K562 (cell line): ENCODE measurements at places on chromosomes 1 and 21. TPM values are rescaled to one million over a fixed set of nuclear protein-coding genes. Genes with fewer than 3 reads are reported as not detected.

GRCh38 chr1:9615316-9616063 is 26.8 kb downstream of the TMEM201 start:
- no peak overlapping the region for H3K27ac ChIP-seq
- H3K36me3 ChIP-seq, result peaks cover 34% of the 10 kb centered on the region; the same call in 2 of the 3 replicates
- H3K4me3 ChIP-seq, result no peak overlapping the region
- H3K27me3 ChIP-seq, result peaks cover 8% of the 10 kb centered on the region

DNA sequence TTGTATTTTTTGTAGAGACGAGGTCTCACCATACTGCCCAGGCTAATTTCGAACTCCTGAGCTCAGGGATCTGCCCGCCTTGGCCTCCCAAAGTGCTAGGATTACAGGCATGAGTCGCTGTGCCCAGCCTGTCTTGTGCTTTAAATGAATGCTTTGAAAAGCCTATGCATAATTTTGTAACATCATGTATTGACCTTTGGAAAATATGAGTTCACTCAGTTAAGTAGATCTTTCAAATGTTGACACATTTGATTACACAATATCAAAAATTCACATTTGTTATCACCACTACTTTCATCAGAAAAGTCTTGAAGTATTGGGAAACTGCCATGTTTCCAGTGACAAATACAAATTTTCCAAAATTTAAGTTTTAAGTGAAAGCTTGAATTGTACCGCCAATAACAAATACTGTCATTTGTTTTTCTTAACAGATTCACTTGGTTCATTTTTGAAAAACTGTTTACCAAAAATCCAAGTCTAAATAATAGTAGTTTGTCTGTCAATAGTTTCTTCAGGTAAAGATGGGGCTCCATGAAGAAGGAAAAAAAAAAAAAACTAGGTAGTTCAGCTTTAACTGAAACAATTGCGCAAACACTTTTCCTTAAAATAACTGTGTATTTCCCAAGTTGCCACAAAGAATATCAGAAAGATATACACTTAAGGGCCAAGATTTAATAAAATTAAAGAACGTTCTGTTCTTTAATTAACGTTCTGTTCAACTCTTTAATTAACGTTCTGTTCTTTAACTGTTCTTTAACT is 233.2 kb upstream of the NR5A2 start:
- no peak overlapping the region for H3K4me3 ChIP-seq
- H3K27me3 ChIP-seq, result no peaks in the 10 kb centered on the region
- H3K36me3 ChIP-seq, result no peaks in the 10 kb centered on the region
- H3K27ac ChIP-seq, result no peak overlapping the region

The KCND3 gene
- polyA plus RNA-seq, result not detected in 2 replicates

DNA sequence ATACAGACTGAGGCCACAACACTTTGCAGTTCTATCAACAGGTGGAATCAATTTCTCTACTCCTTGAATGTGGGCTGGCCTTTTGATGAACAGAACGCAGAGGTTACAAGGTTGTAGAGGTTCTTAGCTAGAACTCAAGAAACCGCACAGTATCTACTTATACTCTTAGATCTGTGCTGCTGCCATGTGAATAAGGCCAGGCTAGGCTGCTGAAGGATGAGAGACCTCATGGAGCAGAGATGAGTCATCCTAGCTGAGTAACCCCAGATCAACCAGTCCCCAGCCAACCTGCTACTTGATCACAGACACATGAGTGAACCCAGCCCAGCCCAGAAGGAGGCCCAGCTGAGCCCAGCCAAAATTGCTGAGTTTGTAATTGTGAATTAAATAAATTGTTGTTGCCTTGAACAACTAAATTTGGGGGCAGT is 35.3 kb upstream of the BCAR3 start:
- no peaks in the 10 kb centered on the region for H3K27me3 ChIP-seq
- H3K36me3 ChIP-seq, result no peaks in the 10 kb centered on the region
- peaks cover 10% of the 10 kb centered on the region for H3K4me1 ChIP-seq
- DNase-seq, result no peak

GRCh38 chr21:45410865-45411809 is 6.2 kb downstream of the COL18A1 start:
- H3K27me3 ChIP-seq, result no peaks in the 10 kb centered on the region
- H3K4me3 ChIP-seq, result no peak overlapping the region
- peak overlapping the region; percentile 83 for H3K27ac ChIP-seq
- DNase-seq, result peak; percentile 98
- H3K36me3 ChIP-seq, result no peaks in the 10 kb centered on the region

The CYYR1 gene
- polyA plus RNA-seq, result not detected in 2 replicates

DNA sequence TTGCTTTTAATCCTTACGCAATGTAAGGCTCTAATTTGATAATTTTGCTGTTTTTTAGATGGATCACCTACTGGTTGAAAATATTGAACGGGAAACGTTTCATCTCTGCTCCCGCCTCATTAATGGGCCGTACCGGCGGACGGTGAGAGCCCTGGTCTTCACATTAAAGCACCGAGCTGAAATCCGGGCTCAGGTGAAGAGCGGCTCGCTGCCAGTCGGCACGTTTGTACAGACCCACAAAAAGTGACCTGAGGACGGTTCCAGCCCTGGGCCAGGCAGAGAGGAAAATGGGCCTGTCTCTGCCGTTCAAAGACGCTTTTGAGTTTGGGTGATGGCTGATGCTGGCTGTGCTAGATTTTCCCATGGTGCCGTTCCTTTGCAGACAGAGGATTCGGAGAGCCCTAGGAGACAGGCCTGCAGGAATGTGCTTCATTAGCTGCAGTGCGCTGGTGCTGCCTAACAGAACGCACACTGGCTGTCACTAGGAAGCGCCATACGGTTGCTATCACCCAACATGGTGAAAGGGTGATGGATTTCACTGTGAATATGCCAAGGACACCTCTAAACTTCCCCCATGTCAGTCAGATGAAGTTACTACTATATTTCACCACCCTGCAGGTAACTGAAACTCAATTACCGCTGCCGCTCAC is 42.9 kb downstream of the TCEANC2 start:
- no peaks in the 10 kb centered on the region for H3K27me3 ChIP-seq
- no peak for DNase-seq
- H3K4me1 ChIP-seq, result no peaks in the 10 kb centered on the region
- H3K27ac ChIP-seq, result no peak overlapping the region
- H3K4me3 ChIP-seq, result no peak overlapping the region

DNA sequence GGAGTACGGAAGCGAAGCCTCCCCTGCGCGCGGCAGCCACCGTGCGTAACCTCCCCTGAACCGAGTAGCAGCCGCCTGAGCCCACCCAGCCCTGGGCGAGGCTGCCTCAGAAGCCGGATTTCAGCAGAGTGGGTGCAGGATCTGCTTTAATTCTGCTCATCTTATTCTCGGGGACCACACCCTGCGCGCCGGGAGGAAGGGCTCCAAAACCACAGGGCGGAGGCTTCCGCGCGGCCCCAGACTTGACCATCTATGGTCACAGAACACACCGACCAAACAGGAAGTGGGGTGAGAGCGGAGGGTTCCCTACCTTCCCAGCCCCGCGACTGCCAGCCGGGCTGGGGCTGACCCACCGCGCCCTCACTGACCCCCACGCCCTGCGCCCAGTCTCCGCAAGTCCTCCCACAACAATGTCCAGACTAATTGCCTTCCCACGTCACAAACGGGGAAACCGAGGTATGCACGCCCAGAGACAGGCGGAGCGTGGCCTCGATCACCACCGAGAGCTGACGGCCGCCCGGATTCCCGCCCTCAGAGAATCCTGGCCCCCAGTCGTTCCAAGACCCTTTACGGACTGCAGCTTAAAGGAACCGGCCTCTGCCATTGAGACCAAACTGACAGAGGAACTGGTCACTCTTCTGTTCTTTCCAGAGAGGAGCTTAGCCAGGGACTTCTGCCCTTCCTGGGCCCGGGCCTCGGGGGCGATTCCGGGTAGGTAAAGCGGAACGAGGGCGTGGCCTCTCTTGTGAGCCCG is 595 bp upstream of the CAP1 start:
- H3K4me1 ChIP-seq, result peaks cover 38% of the 10 kb centered on the region
- no peaks in the 10 kb centered on the region for H3K27me3 ChIP-seq
- peak overlapping the region; percentile 99 for H3K27ac ChIP-seq
- peak; percentile 89 for DNase-seq
- H3K4me3 ChIP-seq, result peak overlapping the region; percentile 91

DNA sequence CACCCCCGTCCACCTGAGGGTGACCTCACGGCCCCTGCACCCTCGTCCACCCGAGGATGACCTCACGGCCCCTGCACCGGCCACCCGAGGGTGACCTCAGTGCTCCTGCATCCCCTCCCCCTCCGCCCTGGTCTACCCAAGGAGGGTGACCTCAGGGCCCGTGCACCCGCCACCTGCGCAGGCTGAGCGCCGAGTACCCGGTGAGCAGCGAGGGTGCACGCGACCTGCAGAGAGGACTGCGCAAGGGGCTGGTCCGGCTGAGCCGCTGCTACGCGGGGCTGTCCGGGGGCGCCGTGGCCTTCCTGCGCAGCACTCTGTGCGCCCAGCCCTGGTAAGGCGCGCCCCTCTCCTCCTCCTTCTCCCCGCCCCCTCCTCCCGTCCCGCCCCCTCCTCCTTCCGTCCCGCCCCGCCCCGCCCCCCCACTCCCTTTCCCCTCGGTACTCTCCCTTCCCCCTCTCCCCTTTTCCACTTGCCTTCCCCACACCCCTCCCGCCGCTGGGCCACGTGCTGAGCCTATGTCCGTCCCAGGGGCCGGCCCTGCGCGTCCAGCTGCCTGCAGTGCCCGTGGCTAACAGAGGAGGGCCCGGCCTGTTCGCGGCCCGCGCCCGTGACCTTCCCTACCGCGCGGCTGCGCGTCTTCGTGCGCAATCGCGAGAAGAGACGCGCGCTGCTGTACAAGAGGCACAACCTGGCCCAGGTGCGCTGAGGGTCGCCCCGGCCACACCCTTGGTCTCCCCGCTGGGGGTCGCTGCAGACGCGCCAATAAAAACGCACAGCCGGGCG is 28.4 kb downstream of the TRIM11 start:
- H3K4me3 ChIP-seq, result peak overlapping the region; percentile 31
- H3K36me3 ChIP-seq, result peaks cover 10% of the 10 kb centered on the region; the same call in 1 of the 3 replicates
- H3K27me3 ChIP-seq, result no peaks in the 10 kb centered on the region
- H3K4me1 ChIP-seq, result peaks cover 57% of the 10 kb centered on the region

GRCh38 chr1:178580096-178580495 is 67.2 kb downstream of the TEX35 start:
- 0 out of 3 replicates have a peak, but pooled peaks cover 2% of the 10 kb centered on the region for H3K27me3 ChIP-seq
- no peaks in the 10 kb centered on the region for H3K4me1 ChIP-seq
- no peaks in the 10 kb centered on the region for H3K36me3 ChIP-seq
- no peak overlapping the region for H3K27ac ChIP-seq

The VSIG8 gene
- not detected in 2 replicates for polyA plus RNA-seq

DNA sequence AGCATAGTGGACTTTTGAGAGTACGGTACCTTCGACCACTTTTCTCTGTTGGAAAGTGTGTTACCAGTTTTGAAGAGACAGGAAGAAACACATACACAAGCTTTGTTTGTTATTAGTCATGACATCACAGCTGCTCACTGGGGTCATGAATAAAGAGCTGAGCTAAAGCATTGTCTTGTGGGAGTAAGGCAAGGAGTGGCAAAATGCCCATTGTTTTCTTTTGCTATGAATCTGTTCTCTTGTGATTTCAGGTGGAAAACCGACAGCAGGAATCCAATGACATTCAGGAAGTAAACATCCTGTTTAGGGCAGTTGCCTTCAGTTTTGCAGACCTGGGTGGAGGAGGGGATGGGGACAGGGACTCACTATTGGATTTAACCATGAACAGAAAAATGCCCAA is 66.2 kb downstream of the RGL1 start:
- no peak overlapping the region for H3K27ac ChIP-seq
- DNase-seq, result no peak
- H3K4me1 ChIP-seq, result no peaks in the 10 kb centered on the region
- peaks cover 20% of the 10 kb centered on the region for H3K27me3 ChIP-seq
- H3K36me3 ChIP-seq, result no peaks in the 10 kb centered on the region

The LYST gene
- 1.1 and 1.4 TPM in 2 replicates for polyA plus RNA-seq

The LCE3E gene
- not detected in 2 replicates for polyA plus RNA-seq

DNA sequence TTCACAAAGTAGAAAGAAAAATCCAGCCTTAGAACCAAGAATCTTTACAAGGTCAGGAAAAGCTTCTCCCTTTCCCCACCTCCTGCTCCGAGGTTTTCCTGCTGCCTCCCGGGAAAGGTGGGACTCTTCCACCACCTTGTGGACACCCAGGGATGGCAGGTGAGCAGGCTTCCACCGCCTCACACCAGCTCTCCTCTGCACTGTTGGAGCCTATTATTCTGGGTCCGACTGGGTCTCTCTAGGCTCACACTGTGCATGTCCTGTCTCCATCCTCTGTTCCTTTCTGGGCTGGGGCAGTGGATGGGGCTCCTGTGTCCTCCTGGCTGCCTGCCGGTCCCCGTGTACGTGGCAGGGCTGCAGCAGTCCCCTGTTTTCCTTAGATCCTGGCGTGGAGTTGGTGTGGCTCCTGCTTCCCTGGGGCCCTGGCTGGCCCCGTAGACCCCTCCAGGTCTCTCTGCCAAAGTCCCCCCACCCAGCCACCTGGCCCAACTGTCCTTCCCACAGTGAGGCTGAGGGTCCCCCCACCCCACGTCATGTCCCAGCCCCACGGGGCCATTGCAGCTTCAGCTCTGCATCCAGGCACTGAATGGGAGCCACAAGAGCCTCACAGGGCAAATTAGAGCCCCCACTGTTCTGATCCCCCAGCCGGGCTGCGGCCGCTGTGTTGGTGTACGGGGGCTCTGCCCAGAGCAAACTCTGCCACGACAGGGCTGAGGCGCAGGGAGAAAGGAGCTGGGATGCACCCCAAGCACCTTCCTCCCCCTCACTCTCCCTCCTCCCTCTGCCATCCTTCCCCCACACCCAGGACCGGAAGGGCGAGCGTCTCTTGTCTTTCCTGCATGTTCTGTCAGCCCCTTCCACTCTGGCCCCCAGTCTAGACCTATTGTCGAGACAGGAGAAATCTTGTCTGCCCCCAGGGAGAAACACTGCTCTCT is 3.3 kb upstream of the SLC45A1 start:
- H3K27ac ChIP-seq, result no peak overlapping the region
- DNase-seq, result peak; percentile 75
- H3K4me1 ChIP-seq, result no peaks in the 10 kb centered on the region; the same call in 2 of the 3 replicates
- H3K27me3 ChIP-seq, result peaks cover 81% of the 10 kb centered on the region

The CELSR2 gene
- 9.0 and 10.2 TPM in 2 replicates for polyA plus RNA-seq

The ETNK2 gene
- 0.03 TPM in 1 of 2 replicates, not detected in the other for polyA plus RNA-seq

DNA sequence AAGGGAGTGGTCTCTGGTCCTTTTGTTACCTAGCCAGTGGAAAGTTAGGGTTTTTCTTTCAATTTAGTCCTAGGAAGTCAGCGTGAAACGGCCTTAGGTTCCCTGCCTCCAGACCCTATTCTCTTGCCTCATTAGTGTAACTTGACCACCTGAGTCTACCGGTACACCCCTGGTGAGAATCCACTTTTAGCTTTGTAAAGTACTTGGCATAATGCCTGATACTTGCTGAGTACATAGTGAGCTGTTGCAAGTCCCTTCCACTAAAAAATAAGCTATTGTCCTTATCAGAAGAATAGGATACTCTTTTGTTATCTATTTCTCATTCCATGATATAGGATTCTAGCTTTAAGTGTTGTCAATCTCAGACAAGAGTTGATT is 228.8 kb downstream of the ST6GALNAC3 start:
- H3K27me3 ChIP-seq, result no peaks in the 10 kb centered on the region
- H3K36me3 ChIP-seq, result no peaks in the 10 kb centered on the region
- H3K27ac ChIP-seq, result no peak overlapping the region
